ENCODE measurements at places on chromosomes 4 and X. TPM values are rescaled to one million over a fixed set of nuclear protein-coding genes. Genes with fewer than 3 reads are reported as not detected.

DNA sequence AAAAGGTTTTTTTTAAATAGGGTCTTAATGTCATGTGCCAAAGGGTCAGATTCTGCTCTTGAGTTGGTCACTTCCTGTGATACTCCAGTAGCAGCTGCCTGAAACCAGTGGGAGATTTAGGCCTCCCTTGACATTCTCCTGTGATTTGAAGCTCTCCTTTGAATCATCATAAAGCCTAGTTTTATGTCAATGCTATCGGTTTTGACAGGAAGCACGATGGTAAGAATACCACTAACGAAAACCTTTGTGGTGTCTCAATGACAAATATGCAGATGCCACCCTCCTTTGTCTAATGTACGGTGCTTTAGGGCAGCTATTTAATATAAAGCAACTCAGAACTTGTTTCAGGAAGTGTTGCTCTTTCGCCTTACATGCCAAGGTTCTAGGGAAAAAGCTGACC lies 44.2 kb downstream of the CCNI start:
- DNase-seq: no peak

DNA sequence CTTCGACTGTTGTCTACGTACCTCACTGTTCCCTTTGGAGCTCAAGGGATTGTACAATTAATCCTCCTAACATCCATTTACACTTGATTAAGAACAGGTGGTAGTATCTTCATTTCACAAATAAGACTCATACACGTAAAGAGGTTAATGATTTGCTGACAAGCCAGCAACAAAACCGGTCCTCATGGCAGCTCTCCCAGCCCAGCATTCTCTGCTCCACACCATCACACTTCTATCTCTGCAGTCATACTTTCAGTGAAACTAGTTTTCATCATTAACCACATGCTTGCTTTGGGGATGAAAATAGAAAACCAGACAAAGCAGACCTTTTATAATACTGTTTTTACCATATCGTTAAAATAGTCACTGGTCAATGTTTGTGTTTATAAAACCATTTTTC lies 28.7 kb upstream of the CASK start:
- DNase-seq: no peak

- no peak for DNase-seq
These were observed 18.0 kb downstream of the MBNL3 start for GRCh38 chrX:132470831-132471230.

The FAAH2 gene
- 5.1 TPM for total RNA-seq

DNA sequence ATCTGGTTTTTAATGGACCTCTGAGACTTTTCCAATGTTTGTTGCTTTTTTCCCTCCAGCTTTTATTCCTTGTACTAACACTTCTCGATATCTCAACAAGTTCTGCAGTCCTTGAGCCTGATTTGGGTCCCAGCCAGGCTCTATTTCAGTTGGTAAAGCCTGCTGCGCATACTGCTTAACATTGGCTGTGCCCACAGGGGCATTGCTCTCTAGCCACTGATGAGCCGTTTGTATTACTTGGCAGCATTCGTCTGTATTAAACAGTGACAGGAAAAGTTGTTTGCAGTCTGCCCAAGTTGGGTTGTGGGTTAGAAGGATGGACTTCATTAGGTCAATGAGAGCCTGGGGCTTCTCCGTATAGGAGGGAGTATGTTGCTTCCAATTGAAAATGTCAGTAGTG lies 59.6 kb upstream of the XAGE1B start:
- no peak for DNase-seq

The CXCL3 gene
- 0.52 TPM for total RNA-seq

- DNase-seq: no peak
These were observed 156.0 kb downstream of the UGT8 start for GRCh38 chr4:114754616-114755015.

Data from mucosa of gallbladder (tissue), 1 donor.